Liver (tissue), 10 donors: ENCODE measurements at places on chromosomes 1 and 21.
A peak's percentile ranks its signal among the peaks of the same experiment; 100 is the strongest.

GRCh38 chr1:159076438-159077119 lies at the start of gene AIM2:
AIM2 (minus strand) TSS chr1:159076766; CDS start chr1:159073499, 3,267 bp downstream.
- DNase-seq = no peak

GRCh38 chr1:232316864-232317263 lies 313.1 kb downstream of the SIPA1L2 start:
- DNase-seq = no peak

DNA sequence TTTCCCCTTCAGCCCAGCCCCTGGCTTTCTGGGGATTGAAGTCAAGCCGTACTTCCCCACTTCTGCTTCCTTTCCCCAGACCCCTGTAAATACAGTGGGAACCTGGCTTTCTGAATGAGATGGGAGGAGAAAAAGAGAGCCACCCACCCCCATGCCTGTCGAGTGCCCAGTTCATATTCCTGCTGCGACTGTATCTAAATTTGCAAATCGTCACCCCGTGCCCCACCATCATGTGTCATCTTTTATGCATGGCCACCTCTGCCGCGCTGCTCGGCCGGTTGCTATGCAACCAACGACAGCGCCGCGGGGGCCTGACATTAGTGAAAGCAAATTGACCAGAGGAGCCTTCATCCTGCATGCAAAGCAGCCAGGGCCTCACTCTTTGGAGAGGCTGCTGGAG lies 143.0 kb downstream of the ELAVL4 start:
- no peak for DNase-seq

DNA sequence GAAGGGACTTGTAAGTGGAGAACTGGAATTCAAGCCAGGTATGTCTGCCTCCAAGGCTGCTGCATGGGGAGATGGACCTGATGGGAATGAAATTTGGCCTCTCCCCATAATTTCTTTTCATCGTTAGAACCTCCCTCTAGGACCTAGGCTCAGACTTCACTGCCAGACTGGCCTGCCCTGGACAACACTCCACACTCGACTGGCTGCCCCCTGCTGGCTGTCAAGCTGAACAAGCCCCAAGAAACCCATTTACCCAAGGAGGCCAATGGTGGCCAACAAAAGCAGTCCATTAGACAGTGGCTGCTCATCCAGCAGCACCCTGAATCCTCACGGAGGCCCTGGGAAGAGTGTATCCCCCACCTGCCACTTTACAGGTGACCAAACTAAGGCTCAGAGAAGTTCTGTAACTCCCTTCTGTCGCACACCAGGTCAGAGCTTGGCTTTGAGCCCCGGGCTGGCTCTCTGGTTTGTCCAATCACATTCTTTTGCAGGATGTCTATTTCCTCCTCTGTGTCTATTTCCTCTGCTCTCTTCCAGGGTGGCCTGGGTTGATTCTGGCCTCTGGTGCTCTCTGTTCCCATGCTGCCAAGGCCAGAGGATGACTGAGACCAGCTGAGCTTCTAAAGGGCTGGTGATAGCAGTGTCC lies 3.8 kb downstream of the RNF186 start:
- DNase-seq = no peak

GRCh38 chr1:201486187-201486586 lies 17.2 kb upstream of the PHLDA3 start:
- DNase-seq = no peak

DNA sequence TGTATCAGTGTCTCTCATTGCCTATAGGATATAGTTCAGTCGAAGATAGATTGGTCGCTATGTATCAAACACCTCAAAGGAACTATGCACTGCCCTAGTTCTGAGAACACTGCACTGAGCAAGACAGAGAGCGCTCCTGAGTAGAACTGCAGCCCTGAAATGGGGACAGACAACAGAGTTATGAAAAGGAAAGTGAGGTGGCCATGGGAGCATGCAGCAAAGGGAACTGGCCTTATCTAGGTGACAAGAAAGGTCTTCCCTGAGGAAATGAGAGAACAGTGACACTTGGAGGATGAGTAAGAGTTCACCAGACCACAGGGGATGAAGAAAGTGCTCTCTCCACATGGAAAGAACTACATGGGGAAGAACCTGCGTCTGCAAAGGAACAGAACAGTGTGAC lies 7.5 kb upstream of the G0S2 start:
- no peak for DNase-seq

- DNase-seq = no peak
These were observed 7.5 kb downstream of the ATP1A2 start for GRCh38 chr1:160122978-160123495.

DNA sequence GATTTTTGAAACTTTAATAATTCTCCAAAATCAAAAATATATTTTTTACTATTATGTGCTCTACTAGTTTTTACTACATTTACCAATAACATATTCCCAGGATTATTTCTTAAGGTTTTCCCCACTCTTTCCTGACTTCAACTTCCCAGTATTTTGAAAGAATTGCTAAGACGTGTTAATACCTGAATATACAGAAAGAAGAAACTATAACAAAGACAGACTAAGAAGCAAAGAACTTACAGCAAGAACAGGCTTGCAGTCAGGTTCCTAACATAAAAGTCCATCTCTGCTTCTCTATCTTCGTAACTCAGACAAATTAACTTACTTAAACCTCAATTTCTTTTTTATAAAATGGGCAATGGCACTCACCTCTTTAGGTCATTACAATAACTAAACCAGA lies 63.2 kb downstream of the SRSF11 start:
- no peak for DNase-seq

GRCh38 chr21:33885172-33885514 lies 30.5 kb downstream of the ATP5PO start:
- DNase-seq = no peak

- no peak for DNase-seq
These were observed 218.9 kb downstream of the CRB1 start for GRCh38 chr1:197486946-197487345.

DNA sequence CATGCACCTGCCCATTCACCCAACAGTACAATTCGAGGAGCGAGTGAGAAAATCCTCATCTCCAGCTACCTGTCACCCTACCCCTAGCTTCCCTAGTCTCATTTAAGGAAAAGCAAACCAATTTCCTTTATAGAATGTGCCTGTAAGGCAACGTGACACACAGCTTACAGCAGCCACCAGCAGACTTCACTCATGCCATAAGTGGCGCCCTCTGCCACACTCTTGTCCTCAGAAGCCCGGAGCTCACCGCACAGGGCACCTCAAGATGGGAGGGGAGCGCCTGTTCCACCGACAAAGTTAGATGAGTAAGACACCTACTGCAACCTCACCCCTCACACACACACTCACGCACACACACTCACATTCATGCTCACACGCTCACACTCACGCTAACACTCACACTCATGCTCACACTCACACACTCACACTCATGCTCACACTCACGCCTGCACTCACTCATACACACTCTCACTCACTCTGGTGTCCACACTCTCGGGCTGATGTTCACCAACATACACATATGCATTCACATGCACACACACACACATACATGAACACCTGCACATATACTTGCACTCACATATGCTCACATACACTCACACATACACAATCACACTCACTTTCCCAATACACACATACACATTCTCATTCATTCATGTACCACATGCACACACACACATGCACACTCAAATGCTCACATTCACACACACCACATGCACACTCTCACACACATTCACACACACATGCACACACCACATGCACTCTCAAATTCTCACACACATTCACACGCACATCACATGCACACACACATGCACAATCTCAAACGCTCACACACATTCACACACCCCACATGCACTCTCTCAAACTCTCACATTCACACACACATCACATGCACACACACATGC lies 170.7 kb downstream of the PSMG1 start:
- no peak for DNase-seq

GRCh38 chr1:85245891-85246290 lies 13.6 kb downstream of the C1orf52 start:
- DNase-seq = no peak

GRCh38 chr1:51175278-51175677 lies 60.8 kb upstream of the RNF11 start:
- DNase-seq = no peak

DNA sequence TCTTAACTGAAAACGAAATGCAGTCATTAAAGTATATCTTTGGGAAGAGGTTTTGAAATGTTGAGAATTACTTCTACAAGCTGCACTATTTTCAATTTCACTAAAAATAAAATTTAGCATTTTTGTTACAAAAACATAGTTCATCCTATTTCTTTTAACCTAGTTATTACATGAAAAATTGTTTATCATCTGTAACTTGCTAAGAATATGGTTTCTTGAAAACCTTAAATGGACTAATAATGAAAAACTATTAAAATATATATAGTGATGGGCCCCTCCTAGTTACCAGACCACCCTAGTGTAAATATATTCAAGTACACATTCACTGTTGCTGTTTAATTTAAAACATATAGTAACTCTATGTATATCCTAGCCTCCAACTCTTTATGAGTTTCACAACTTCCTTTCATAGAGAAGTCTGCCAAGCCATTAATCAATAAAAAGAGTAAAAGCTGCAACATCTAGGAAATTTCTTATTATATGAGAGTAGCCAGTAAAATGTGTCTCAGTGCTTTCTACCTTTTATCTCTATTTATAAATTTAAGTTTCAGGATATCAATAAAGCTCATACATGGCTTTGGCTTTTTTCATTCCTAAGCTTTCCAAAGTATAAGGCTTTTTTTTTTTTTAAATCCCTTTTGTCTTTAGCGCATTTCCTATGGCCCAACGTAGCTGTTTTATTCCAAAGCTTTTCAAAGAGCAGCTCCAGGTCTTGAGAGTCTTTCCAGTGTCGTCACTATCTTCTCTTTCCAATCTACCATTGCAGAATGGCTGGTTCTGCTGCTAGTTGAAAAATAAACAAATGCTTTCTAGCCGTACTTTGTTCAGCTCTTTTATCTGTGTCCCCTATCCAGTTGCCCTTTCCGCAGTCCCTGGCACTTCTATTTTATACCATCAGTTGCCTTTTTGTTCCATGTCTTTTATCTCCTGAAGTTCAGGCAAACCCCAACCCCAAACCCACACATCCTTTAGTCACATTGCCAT lies 6.5 kb downstream of the IRF2BP2 start:
- DNase-seq = no peak

DNA sequence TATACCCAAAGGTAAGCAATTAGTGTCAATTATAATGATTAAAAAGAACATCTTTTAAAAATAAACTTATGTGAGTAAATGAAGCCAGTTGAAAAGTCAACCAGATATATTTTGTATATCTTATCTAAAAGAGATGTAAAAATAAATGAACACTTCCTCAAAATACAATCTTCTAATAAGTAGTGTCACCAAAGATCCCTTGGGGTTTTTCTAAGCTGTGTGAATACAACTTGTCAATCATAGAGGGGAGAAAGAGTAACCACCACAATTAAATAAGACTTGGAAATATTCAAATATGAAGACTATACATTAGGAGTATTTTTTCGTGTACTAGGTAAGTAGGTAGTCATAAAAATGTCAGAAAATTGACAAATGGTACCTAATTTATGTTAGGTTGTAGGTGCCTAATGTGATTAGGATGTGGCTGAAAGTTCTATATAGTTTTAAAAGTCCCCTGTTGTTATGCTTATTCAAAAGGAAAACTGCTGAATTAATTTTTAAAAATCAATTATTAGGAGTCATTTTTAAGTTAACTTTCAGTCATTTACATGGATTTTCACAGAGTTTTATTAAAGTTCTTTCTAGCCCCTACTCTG lies 72.6 kb downstream of the RASAL2 start:
- no peak for DNase-seq

DNA sequence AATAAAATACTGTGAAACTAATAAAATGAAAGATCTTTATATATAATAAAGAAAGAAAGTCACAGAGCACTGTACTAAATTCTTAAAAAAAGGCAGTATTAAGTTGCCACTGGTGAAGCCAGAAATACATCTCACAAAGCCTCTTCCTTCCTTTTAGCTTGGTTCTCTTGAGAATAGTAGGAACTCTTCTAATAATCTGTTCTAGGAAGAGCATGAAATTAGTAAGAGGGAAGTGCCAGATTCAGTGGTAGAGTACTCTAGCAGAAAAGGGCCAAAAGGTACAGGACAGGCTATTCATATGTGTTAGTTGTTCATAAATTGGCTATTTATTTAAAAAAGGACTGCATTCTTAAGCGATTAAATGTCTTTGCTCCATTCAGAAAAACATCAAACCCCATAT lies 33.7 kb downstream of the CTTNBP2NL start:
- DNase-seq = no peak

GRCh38 chr1:75922698-75923097 lies 9.5 kb downstream of the ASB17 start:
- no peak for DNase-seq

- no peak for DNase-seq
These were observed 18.2 kb upstream of the FCGR2A start for GRCh38 chr1:161486806-161487741.

GRCh38 chr1:203589171-203589570 lies 37.5 kb upstream of the ATP2B4 start:
- DNase-seq = no peak

- no peak for DNase-seq
These were observed 178.3 kb downstream of the KCNJ6 start for GRCh38 chr21:37737996-37738395.

GRCh38 chr1:200665861-200666260 lies 3.8 kb downstream of the DDX59 start:
- DNase-seq = no peak

- no peak for DNase-seq
These were observed 6.2 kb upstream of the ANKRD65 start for GRCh38 chr1:1427106-1427819.

GRCh38 chr21:25963181-25963580 lies 207.4 kb downstream of the APP start:
- no peak for DNase-seq

DNA sequence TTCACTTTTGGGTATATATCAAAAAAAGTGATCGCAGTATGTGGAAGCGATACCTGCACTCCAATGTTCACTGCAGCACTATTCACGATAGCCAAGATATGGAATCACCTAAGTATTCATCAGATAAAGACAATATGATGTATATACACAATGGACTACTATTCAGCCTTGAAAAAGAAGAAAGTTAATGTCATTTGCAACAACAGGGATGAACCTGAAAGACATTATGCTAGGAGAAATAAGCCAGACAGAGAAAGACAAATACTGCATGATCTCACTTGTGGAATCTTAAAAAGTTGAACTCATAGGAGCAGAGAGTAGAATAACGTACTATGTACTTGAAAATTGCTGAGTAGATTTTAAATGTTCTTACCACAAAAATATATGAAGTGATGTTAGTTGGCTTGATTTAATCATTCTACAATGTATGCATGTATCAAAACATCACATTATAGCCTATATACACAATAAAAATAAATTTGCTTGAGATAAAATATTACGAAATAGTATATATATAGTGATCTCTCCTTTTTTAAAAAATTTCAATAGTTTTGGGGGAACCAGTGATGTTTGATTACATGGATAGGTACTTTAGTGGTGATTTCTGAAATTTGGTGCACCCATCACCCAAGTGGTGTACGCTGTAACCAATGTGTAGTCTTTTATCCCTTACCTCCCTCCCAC lies 56.0 kb downstream of the DTL start:
- no peak for DNase-seq

GRCh38 chr1:15195420-15196052 lies 42.0 kb downstream of the TMEM51 start:
- DNase-seq = no peak

- DNase-seq = no peak
These were observed 3.8 kb downstream of the COLGALT2 start for GRCh38 chr1:184033711-184034167.

GRCh38 chr1:93680420-93681100 lies 1.1 kb downstream of the BCAR3 start:
- peak; percentile 59 for DNase-seq

- DNase-seq = no peak
These were observed 28.9 kb downstream of the S100A6 start for GRCh38 chr1:153506831-153507413.

- DNase-seq = no peak
These were observed 27.2 kb upstream of the BCL10 start for GRCh38 chr1:85303440-85304162.

GRCh38 chr1:235019471-235019870 lies 109.2 kb downstream of the TOMM20 start:
- DNase-seq = no peak
